ENCODE measurements at places on chromosomes 11 and 22.

DNA sequence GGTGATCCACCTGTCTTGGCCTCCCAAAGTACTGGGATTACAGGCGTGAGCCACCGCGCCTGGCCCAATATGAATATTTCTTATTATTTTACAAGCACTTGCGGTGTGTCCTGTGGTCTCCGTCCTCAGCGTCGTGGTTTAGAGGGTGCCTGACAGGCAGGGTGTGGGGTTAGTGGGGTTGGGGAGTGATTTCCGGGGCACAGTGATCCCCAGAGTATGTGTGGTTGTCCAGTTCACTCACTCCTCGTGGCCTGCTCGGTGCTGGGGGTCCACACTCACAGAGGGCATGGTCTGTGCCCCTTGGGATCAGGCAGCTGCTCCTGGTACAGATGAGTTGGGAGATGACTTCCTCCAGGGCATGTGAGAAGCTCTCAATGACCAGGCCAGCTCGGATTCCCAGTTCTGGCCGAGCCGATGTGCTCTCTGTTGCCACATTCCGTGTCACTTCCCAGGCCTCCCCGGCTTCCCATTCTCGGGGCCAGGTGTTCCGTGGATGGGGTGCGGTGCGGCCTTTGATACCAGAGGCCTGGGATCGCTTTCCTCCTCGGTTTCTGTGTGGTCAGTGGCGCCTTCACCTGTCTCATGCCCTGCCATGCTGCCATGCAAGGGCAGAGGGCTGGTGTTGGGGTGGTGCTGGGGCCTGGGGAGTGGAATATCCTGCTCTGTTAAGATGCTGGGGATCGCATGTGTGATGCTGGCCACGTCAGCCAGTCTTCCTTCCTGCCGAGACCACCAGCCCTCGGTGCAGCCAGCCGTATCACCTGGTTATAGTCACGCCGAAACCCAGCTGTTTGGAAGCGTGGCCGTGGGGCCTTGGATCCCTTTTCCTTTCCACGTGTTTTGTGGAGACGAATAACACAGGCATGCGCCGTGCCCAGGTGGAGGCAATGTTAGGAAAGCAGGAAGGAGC is 39.6 kb downstream of the PARVB start:
- DNase-seq, result no peak

GRCh38 chr11:74844865-74845264 is 96.2 kb downstream of the RNF169 start:
- DNase-seq, result no peak

GRCh38 chr11:702462-703461 is 3.3 kb upstream of the EPS8L2 start:
- DNase-seq, result peak; percentile 64

DNA sequence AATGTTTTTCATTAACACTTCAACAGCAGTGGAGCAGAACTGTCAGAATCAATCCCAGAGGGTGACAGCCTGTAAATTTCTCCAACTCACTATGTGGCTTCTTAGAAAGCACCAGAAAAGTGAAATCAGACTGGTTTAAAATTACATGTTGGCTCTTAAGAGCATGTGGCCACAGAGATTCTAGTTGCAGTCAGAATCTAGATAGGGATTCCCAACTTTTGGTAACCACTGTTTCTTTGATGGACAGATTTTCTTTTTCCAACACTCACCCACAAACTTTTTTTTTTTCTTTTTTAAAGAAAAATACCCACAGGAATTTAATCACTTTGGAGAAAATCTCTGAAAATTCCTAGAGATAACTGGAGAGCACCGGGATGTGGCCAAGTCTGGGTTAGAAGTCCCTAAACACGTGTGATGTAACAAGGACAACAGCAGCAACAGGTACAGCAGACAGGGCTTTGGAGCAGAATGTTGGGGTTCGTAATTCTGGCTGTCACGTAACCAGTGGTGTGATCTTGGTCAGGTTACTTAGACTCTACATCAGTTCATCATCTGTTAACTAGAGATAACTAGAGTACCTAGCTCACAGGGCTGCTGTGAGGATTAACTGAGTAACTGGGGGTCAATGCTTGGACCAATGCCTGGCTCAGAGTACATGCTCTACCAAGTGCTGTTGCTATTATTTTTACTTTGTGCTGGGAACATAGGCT is 100.1 kb downstream of the NAT10 start:
- no peak for DNase-seq

GRCh38 chr11:60265373-60266214 is 14.9 kb upstream of the MS4A4A start:
- DNase-seq, result peak; percentile 65

DNA sequence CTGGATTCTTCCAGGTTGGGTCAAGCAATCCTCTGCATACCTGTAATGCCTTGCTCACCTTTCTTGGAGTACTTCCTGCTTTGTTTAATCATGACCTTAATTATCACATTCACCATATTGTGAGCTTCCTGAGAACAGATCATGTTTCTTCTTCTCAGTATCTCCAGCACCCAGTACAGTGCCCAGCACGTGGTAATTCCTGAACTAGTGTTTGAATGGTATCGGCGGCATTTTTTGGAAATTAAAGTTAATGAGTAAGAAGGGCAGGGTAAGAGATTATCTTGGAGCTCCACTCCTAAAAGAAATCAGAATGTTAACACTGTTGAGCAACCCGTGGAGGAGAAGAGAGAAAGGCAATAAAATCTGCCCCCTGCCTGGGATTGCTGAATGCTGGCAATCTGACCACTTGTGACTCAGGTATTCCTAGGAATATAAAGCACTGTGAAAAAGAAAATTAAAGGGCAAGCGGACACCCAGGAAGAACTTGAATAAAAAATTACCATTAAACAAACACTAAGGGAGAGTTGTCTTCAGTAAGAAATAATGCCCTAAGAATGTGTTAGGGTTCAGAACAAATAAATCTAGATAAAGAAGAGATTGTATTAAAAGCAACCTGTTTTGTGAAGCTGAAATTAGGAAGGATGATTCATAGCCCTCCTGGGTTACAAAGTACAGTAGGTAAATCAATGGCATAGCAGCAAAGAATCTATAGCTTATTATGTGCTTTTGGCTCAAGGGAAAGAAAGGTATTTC is 92.9 kb downstream of the PDHX start:
- no peak for DNase-seq

GRCh38 chr22:23088199-23088604 is 17.9 kb downstream of the GNAZ start:
- no peak for DNase-seq

GRCh38 chr11:33651990-33652389 is 48.6 kb downstream of the C11orf91 start:
- no peak for DNase-seq

DNA sequence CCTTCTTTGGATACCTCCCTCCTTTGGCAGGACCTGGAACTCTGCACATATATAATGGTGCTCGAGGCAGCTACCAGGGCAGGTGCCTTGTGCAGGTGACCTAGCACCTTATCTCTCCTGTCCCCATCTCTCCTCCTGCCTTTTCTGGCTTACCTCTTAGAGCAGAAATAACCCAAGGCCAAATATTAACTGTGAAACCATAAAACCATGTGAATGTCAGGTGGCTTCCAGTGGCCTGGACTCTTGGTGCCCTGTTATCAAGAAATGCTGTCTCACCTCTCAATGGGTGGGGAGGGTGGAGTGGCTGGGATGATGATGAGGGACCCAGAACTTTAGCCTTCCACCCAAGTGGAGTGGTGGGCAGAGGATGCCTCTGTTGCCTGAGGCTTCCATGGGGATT is 42.9 kb downstream of the YWHAH start:
- no peak for DNase-seq

- peak; percentile 75 for DNase-seq
These were observed 1.1 kb upstream of the ADM start for GRCh38 chr11:10303558-10304363.

DNA sequence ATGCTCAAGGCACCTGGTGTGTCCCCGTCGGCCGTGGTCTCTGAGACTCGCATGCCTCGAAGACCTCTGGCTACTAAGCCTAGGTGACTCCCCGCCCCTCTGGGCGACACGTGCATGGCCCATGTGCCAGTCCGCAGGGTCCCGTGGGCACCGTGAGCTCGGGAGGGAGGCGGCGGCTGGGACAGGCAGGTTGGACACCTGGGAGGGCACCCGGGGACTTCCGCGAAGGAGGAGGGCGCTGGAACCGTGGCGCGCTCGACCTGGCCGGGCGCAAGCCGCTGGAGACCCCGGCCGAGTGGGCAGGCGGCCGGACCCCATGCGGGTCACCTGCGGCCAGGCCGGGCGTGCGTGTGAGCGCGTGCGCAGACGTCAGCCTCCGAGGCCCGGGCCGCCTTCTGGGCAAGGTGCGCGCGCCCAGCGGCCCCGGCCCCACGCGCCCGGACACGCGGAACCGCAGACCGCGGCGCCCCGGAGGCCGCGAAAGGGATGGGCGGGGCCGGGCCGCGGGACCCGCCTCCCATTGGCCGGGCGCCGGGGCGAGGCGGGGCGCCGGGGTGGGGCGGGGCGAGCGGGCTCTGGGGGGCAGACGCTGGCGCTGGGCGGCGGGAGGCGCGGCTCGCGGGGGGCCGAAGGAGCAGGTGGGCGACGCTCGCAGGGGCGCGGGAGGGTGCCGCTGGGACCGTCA is 579 bp upstream of the RASD2 start:
- peak; percentile 60 for DNase-seq

- no peak for DNase-seq
These were observed 180.8 kb downstream of the DBX1 start for GRCh38 chr11:19979519-19979845.

DNA sequence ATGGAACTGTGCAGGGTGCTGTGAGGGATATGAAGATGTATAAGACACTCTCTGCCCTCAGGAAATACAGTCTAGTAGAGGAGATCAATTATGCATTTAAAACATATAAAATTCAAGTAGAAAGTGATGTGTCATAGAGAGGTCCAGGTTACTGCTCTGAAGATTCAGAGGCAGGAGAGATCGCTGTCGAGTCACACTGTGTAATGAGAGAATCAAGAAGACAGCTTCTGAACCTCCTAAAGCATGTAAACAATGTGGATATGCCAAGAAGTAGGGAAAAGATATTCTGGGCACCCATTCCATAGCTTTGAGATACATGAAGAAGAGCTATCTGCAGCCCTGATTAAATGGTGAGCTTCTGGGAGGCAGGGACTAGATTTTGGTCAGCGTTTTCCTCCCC is 16.7 kb downstream of the SSH3 start:
- no peak for DNase-seq

GRCh38 chr11:118108513-118108912 is 21.8 kb upstream of the SMIM35 start:
- no peak for DNase-seq

All from inflammatory macrophage (primary cell).